ENCODE measurements at places on chromosomes 2 and 18.

GRCh38 chr2:71250935-71251334 is 24.0 kb upstream of the PAIP2B start:
- DNase-seq: no peak

GRCh38 chr18:56380685-56381084 is 257.7 kb downstream of the TXNL1 start:
- DNase-seq: no peak

DNA sequence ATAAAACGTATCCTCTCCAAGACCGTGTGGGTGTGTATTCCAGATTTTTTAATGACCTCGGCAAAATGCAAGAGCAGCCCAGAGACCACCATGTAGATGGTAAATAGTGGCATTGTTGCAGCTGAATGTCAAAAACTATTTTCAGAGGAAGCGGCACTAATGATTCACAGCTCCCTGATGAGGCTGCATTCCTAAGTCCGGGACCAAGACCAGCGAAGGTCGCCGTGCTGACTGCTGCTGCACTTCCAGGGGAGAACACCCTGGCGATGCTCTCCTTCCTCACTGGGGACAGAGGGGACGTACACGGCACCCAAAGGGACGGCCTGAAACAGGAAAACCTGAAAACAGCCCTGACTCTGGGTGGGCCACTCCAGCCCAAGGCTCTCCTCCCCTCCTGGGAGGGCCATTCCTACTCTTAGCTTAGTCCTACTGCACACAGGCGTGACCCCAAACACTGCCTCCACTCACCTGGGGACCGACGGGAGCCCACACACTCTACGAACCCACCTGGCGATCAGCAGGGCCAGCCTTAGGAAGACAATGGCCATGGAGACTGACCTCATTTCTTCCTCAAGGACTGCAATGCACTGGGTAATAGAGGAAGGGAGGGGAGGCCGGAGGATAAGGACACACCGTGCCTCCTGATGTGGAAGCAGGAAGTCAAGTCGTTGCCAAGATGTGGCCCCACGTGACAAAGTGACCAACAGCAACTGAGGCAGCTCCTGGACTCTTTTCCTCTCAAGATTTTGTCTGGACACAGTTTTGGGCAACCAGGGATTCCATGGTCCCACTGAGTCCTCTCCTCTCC is 82.8 kb downstream of the ZNF516 start:
- no peak for DNase-seq

DNA sequence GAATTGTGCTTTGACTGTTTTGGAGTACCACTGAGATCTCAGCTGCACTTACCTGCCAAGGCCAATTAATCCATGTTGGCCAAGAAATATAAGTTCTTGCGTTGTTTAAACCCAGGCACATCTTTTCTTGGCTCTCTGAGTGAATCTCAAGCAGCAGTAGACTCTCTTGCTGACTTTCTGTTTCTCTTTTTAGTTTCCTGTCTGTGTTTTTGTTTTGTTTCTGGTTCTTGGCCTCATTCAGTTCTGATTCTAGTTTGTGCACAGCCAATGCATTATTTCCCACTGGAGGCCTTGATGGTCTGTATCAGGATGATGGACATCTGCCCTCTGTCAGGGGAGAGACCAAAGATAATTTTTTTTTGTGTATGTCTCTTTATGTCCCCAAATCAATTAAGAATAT is 379.4 kb downstream of the CDH2 start:
- DNase-seq: no peak

GRCh38 chr2:52995424-52995823 is 772.2 kb upstream of the CHAC2 start:
- no peak for DNase-seq

GRCh38 chr2:231713730-231714638 is 5.7 kb downstream of the PTMA start:
- peak; percentile 58 for DNase-seq

DNA sequence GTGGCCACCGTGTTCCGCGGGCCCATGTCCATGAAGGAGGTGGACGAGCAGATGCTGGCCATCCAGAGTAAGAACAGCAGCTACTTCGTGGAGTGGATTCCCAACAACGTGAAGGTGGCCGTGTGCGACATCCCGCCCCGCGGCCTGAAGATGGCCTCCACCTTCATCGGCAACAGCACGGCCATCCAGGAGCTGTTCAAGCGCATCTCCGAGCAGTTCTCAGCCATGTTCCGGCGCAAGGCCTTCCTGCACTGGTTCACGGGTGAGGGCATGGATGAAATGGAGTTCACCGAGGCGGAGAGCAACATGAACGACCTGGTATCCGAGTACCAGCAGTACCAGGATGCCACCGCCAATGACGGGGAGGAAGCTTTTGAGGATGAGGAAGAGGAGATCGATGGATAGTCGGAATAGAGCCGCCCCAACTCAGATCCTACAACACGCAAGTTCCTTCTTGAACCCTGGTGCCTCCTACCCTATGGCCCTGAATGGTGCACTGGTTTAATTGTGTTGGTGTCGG is 17.7 kb downstream of the TUBB6 start:
- no peak for DNase-seq

- peak; percentile 73 for DNase-seq
Measured at GRCh38 chr2:18119883-18120282, 241.4 kb downstream of the KCNS3 start.

Measured in ascending aorta (tissue), 2 donors.